ENCODE measurements at places on chromosomes 2 and 18.
A peak's percentile ranks its signal among the peaks of the same experiment; 100 is the strongest.

GRCh38 chr2:151761687-151762086, 27.4 kb upstream of the NEB start:
- no peak for DNase-seq

GRCh38 chr2:144459286-144459685, 60.6 kb downstream of the ZEB2 start:
- DNase-seq, result no peak

DNA sequence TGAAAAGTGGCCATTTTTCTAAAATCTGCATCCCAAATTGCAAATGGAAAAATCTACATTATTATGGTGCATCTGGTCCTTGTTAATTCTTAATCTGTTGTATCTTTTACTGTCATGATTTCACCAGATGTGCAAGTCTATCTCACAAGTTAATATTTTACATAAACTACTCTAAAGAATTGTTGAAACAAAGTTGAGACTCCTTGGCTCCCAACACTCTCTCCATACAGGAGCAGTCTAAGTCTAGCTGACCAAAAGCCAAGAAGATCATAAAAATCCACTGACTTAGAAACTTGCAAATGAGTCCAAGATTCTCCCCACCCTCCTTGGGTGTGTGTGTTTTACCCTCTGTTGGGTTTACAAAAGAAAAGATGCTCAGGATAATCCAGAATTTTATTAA, 85.1 kb downstream of the NCKAP5 start:
- DNase-seq, result no peak

DNA sequence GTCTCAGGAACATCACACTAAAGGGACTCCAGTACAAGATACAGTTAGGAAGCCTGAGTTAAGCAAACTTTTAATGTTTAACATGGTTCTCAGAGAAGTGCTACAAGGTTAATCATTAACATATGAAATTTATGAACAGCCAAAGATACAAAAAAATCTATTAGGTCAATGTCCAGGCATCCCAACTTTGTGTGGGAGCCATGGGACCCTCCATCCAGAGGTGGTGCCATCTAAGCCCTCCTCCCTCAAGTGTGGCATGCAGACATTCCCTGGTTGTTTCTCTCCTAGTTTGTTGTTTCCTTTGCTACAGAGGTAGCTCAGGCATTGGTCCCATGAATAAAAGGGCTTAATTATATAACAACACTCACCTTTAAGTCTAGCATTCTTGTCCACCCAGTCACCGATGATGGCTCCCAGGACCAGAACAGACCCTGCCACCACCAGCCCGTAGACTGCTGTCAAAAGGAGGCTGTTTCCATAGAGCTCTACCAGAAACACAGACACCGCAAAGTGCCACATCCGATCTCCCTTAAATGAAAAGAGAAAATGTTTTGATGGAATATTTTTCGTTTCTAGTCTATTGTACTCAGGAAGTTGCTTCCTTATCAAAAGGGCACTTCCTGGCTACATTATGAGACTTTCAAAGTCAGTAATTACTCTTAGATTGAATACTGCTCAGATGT, 5.7 kb downstream of the SLC40A1 start:
- no peak for DNase-seq

GRCh38 chr2:237223201-237223861, 137.6 kb downstream of the COPS8 start:
- DNase-seq, result no peak

DNA sequence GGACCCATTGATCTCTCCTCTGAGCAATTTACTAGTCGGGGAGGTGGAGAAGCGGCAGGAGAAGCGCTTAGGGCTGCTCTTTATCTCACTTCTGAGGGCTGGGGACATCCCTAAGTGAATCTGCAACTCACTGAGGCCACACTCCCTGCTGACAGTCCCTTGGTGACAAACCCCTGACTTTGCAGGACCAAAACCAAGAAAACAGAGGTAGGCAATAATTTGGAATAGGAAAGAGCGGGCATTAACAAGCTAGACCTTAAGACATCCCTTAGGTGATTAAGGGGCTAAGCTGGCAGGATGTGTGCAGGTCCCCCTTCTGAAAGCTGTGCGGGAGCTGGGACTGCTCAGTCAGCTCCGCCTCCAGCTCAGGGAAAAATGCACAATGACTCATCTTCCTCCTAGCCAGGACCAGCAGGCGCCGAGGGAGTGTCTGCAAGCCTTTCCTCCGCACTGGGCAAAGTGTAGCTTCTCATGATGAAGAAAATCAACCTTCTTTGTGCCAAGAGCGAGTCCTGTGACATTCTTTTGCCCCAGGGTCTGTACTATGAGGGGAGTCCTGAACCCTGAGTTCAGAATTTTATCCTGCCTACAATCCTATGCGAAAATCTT, 63.3 kb downstream of the BOD1L2 start:
- peak; percentile 24 for DNase-seq

GRCh38 chr2:11144077-11144737, 11.1 kb upstream of the SLC66A3 start:
- DNase-seq, result peak; percentile 43

DNA sequence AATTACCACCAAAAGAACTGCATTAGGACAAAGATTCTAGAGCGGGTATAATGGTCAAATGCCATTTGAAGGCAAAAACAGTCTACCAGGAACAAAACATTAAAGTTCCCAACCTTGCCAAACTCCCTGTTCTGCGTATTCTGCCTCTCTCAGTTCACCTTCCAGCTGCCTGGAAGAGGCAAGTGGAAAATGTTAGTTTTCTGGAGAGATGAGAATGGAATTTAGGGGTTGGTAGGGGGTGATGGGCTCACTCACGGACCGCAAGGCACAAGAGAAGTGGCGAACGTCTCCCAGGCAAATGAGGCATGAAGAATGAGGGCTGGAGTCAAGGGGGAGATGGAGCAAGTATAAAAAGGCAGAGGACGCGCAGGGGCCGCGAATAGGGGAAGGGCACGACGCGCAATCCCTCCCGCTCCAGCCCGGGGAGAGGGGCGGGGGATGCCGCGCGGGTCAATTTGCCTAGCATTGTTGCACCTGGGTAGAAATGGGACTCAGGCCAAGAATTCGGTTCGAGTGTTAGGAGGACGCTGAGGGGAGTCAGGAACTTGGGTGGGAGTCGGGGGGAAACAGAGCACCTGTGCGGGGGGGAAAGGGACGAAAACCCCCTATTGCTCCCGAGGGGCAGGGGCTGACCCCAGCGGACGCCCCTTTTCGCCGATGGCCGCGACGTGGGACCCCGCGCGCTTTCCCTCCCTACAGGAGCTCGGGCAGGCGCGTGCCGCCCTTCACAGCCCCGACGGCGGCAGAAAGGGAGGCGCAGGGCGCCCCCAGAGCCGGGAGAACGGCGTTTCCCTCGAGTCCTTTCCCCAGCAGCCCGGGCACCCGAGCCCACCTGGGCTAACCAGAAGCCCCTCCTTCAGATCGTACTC, 573 bp downstream of the PAIP2B start:
- DNase-seq, result peak; percentile 69

DNA sequence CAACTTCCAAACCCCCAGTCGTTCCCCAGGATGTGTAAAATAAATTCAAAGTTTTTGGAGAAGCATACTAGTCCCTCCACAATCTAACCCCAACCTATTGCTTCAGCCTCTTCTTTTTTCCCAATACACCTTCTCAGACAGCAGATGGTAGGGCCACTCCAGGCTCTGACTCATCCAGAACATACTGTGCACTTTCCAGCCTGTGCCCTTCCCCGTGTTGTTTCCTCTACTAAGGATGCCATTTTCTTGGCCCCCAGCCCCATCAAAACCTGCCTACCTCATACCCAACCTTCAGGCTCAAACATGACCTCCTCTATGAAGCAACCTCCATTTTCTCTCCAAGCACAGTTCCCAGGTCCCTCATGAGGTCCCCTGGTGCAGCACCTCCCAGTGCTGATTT, 669.3 kb downstream of the BCL11A start:
- DNase-seq, result peak; percentile 66

DNA sequence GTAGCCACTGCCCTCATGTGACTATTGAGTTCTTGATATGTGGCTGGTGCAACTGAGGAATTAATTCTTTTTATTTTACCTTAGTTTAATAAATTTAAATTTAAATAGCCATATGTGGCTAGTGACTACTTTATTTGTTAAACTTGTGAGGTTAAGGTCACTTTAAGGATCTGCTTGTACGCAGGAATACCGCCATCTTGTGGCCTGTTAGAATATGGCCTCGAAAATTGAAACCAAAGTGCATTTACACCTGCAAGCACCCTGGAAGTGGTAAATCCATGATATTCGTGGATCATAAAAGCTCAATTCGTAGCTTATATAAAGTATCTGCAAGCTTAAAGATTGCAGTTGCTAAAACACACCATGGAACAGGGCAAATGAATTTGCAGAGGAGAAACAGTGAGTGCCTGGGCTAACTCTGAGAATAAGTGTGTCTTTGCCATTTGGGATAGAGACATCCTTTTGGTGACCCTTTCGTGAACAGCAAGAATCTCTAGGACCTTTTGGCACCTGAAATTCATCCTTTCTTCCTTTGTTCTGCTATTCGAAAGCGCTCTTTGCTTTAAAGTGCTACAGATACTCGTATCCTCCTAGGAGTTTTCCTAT, 59.9 kb upstream of the REG3A start:
- DNase-seq, result peak; percentile 50

DNA sequence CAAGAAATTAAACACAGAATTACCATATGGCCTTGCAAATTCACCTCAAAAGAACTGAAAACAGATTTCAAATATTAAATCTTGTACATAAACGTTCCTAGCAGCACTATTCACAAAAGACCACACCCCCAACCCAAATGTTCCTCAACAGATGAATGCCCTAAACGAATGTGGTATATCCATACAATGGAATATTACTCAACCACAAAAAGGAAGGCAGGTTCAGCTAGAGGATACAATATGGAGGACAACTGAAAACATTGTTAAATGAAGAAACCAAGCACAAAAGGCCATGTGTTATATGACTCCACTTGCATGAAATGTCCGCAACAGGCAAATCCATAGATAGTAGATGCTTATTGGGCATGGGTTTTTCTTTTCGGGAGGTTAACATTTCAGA, 61.7 kb downstream of the PPP4R1 start:
- DNase-seq, result no peak

DNA sequence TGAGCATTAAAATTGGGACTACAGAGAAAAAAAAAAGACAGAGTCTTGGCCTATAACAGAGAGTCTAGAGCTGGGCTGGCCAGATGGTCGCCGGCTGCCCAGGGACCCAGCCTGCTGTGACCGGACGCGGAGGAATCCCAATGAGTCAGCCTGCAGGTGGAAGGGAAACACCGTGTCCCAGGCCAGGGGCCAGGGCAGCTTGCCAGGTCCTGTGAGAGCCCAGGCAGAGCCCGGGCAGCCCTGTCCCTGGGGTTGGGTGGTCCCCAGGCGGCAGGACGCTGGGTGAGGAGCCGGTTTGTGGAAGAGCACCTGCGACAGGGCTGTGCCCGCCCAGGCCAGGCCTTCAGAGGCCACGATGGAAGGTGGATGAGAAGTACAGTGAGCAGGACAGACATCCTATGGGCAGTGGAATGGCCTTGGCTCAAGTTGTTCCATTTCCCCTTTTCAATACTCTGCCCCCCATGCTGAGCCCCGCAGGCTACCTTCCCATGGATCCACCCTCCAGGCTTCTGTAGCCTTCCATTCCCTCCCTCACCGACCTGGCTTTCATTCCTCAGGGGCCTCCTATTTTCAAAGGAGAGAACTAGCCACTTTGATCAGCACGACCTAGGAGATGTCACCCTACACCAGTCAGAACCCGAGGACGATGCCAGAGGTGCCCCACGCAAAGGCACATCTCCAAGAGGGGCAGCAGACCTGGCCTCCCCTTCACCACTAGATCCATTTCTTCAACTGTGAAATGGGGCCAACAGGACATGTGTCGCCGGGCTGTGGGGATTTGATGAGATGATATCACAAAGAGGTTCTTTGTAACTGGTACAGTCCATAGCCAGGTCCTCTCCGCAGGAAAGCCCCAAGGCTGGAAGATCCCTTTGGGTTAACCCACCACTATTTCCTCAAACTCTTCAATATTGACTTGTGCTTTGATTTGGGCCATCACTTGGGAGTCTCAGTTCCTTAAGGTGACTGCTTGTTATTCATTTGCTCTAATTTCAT, 87.5 kb downstream of the POLR1A start:
- DNase-seq, result no peak

DNA sequence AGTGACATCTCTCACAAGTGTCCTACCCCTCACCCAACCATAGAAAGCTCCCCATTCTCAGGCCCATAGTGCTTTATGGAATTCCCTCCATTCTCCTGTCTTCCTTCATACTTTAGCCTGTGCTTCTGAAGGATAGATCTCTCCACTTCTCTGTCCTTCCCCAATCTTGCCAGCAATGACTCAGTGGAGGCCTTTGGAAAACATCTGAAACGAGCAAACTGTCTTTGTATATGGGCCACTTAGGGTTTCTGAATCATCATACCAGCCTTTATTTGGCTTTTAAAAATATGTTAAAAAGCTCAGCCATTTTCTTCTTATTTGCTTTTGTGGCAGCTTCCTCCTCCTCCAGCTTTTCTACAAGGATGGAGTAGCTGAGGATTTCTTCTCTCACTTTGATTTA, 65.6 kb upstream of the ZNF385B start:
- DNase-seq, result no peak
